ENCODE measurements at places on chromosomes 7 and 10.

DNA sequence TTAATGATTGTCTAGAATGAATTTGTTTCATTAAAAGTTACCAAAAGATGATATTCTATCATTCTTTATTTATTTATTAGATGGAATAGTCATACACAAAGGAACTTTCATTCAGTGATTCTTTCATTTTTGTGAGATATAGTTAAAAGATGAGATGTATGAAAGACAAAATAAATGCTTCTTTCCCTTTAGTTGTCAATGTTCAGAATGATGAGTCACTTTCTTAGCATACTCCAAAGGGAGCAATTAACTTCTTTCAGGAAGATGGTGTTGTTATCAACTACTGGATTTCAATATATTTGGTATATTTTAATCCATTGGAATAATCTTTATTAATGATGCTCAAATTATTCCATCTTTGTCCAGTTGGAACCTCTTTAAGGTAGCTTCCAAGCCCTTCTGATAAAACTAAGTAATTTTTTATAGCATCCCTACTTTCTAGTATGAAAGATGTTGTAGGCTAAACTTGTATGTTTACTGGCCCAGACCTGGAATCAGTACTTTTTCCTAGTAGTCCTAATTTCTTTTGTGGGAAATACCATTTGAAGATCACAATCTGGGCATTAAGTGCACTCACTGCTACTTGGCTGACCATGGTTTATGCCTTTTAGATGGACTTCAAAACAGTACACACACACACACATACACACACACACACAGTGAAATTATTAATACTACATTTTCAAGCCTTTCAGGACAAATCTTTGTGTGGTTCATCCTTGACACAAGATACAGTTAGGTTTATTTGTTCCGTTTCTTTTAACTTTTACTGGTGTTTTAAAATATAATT is 2.5 kb downstream of the GIMAP7 start:
- DNase-seq, result no peak

GRCh38 chr7:69819333-69819705 is 221.0 kb downstream of the AUTS2 start:
- DNase-seq, result no peak

DNA sequence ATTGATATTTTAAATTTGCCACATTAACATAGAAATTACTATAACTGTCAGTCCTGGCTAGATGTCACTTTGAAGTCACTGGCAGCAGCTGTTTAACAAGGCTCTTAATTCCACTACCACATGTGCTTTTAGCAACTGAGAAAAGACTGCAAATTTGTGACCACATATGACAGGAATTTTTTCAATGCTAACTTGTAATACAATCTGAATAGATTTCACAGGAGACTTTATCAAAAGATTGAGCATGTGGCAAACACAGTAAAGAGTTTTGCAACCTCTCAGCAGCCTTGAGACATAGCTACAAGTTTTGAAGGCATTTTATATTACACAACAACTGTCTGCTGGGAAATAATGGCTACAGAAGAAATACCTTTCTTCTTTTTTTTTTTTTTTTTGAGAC is 73.0 kb downstream of the MICU1 start:
- DNase-seq, result no peak

DNA sequence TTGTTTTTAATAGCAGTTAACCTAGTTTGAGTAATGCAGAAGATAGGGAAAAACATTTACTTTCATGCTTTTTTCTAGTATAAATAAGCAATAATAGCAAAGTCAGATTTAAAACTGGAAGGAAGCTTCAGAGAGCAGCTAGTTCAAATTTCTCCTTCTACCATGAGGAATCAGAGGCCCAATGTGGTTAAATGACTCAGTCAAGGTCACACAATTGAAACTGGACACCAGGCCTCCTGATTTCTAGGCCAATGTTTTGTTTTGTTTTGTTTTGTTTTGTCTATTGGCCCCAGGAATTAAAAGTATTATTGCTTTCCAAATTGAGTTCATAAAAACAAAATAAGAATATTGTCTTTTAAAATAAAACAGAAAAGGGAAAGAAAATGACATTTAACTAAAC is 122.3 kb downstream of the TRIL start:
- DNase-seq, result no peak

GRCh38 chr7:43652364-43652763 is 69.5 kb downstream of the STK17A start:
- DNase-seq, result no peak

GRCh38 chr7:50502947-50503346 is 52.8 kb upstream of the FIGNL1 start:
- no peak for DNase-seq

DNA sequence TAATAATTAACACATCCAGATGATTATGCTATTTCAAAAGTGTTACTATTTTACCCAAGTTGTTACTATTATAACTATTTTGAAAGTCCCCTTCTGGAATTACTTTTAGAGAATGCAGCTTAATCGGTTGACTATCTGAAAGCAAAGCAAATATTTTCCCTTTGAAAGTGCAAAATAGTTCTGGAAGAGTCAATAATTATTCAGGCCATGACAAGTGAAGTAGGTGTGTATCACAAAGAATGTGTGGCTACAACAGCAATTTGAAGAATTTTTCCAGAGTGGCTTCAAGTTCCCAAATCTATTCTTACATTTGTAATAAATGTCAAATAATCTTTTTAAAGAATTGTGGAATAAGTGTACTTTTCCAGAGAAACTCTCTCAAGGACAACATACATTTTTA is 42.8 kb downstream of the RNLS start:
- no peak for DNase-seq

DNA sequence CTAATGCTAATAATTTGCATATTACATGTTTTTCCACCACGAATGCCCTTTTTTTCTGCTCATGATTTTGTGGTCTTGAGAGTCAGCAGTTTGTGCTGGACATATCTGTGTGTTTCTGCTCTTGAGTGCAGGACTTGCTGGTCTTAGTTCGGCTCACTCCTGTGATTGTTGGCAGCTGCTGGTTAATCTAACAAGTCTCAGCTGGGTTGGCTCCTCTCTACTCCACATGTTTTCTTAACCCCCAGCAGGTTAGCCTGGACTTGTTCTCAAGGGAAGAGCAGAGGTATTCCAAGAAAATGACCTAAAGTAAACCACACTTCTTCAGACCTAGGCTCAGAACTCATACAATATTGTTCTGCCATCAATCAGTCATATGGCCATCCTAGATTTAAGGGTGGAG is 1238.9 kb downstream of the XPNPEP1 start:
- DNase-seq, result no peak

DNA sequence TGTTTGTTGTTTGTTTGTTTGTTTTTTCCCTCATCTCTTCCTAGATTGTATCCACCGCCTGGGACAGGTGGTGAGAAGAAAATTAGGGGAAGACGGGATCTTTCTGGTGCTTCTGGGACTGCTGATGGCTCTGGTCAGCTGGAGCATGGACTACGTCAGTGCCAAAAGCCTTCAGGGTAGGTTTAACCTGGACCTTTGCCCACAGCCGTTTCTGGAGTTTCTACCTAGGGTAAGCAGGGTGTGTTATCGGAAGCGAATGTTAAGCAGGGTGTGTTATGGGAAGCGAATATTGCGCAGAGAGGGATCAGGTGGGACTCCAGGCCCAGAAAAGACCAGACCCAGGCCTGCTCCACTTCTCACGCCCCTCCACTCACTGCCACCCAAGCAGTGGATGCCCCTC is 4.7 kb downstream of the CLCN1 start:
- DNase-seq, result no peak

DNA sequence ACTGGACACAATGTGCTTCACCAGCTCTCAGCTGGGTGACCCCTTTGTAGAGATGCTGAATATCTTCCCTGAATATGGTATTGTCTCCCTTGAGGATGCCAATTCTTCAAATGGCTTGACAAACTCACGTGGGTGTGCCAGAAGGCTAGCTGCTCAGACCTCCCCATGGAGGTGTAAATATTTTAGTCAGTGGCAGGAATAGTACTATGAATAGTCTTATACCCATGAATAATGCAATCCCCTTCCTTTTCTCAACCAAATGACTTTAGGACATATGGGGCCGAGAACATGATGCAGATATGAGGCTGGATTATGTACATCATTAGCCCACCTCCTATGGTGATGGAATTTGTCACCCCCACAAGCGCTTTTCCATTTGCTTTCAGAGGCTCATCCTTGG is 401.8 kb downstream of the ADRA2A start:
- no peak for DNase-seq

GRCh38 chr10:89466599-89467035 is 52.2 kb downstream of the IFIT5 start:
- DNase-seq, result peak; percentile 70

DNA sequence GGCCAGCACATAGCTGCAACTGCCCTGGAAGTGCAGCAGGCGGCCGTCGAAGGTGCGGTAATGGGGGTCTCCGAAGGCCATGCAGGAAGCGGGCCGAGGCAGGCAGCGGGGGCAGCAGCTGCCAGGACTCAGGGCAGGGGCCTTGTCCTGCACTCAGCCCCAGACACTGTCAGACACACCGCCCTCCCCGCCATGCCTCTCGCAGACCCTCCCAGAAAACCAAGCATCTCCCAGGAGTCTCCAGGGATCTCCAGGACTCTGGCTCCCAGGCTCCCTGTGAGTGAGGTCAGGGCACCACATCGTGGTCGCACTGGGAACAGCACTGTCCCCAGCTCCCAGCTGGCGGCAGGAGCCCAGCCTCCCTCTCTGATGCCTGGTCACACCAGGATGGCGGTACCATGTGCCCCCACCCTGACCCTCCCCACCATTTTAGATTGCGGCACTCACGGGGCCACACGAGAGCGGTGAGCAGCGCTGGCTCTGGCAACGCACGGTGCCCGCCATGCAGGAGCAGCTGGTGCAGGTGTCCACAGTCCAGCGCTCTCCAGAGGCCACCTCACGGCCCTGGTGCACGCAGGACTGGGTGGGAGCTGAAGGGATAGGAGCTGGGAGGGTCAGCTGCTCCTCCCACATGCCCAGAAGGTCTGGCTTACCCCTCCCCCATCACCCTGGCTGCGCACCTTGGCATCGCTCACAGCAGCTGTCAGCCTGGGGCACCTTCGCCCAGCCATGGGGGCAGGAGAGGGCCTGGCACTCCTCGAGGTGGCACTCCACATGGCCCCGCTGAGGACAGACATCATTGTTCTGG is 17.5 kb downstream of the ATP6V1F start:
- no peak for DNase-seq

DNA sequence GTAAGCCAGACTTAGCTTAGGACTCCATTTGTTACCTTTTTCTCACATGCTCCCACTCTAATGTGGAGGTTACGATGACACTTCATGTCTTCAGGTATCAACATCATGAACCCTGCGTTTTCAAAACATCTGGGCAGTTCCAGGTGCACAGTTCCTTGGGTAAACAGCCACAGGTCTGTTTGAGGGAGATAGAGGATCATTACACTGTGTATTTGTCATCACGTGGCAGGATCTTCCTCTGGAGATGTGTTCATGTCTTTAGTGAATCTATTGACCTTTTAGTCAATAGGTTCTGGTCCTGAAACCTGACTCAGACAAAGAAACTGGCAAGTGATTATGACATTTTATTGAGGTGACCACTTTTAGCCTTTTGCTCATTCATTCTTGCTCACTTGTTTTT is 145.5 kb downstream of the ANKRD7 start:
- no peak for DNase-seq

- no peak for DNase-seq
Observed at GRCh38 chr10:13930120-13930519, 343.4 kb downstream of the PRPF18 start.

DNA sequence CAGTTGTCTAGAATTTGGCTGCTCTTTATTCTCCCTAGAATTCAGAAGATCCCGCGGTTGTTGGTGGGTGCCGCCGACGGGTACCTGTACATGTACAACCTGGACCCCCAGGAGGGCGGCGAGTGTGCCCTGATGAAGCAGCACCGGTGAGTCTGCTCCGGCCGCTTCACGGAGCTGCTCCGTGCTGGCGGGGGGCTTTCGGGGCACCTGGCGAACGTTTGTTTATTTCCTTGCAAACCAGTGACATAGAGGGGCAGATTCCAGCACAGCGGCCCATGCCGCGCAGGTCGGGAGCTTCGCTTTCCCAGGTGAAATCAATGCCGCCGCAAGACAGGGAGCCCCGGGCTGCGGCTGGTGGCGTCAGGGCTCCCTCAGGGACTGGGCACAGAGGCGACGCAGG is 38.0 kb downstream of the WIPI2 start:
- no peak for DNase-seq

DNA sequence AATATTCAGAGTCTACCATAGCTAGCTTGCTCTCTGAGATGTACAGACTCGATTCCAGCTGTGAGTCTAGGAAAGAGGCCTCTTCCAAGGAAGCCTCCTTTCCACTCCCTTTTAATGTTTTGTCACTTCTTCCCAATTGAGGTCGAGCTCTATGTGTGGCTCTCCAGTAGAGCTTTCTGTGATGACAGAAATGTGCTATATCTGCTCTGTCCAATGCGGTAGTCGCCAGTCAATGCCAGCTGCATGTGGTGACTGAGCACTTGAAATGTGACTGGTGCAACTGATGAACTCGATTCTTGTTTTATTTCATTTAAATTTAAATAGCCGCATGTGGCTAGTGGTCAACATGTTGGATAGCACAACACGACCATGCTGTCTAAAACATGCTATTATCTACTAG is 387.0 kb upstream of the NRP1 start:
- DNase-seq, result no peak

DNA sequence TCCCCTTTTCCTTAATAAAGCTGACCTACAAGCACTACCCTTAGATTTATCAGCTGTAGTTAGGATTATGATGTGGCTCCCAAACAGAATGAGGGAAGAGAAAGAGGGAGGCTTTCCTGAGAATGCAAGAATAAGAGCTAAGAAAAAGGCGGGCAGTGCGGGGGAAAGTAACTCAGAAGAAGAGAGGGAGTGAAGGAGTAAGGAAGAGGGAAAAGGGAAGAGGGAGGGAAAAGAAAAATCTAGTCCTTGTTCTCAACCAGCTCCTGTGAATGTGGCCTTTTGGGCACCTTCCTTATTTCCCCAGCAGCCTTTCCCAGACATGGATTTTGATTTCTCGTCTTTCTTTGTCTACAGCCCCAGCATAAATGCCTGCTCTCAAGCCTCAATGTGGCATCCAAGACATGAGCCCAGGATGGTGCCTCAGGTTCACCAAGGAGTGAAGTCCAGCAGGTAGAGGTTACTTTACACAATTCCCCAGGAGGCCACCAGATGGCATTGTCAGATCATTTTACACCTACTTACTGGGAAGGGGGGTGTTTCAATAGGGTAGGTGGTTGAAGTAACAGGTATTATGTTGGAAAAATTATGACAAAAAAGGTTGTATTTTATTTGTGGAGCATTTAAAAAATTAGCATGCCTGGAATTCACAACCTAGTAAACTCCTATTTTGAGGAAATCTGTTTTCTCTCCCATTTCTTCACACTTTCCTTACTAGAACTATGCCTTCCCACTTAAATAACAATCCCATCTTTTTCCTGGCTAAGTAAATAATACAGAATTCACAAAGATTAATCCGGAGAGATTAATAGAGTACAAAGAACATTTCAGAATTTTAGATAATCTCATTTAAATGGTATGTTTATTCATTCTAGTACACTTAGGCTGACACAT is 106.5 kb downstream of the HTR7 start:
- DNase-seq, result no peak

GRCh38 chr10:79159141-79159651 is 90.4 kb downstream of the ZMIZ1 start:
- DNase-seq, result no peak

GRCh38 chr7:81462672-81463071 is 307.2 kb downstream of the HGF start:
- no peak for DNase-seq

GRCh38 chr7:143884969-143885559 is 16.9 kb downstream of the TCAF1 start:
- no peak for DNase-seq
